ENCODE measurements at places on chromosomes 3 and 15. TPM values are rescaled to one million over a fixed set of nuclear protein-coding genes. Genes with fewer than 3 reads are reported as not detected.

The POC1A gene
- total RNA-seq = 1.2 TPM

The BUB1B gene
- 0.85 TPM for total RNA-seq

The CHRD gene
- 6.5 TPM for total RNA-seq

The DNASE1L3 gene
- total RNA-seq = 4.5 TPM

- H3K4me1 ChIP-seq = peaks cover 12% of the 10 kb centered on the region
- H3K27me3 ChIP-seq = no peaks in the 10 kb centered on the region
- DNase-seq = no peak
These were observed 67.5 kb downstream of the TMEM39A start for GRCh38 chr3:119395923-119396358.

- peaks cover 4% of the 10 kb centered on the region for H3K36me3 ChIP-seq
- H3K4me1 ChIP-seq = peaks cover 66% of the 10 kb centered on the region
- H3K27me3 ChIP-seq = no peaks in the 10 kb centered on the region
- DNase-seq = no peak
- H3K27ac ChIP-seq = peak overlapping the region; percentile 99
These were observed 800 bp downstream of the DAG1 start for GRCh38 chr3:49470714-49471420.
